ENCODE measurements at places on chromosomes 12 and 14. TPM values are rescaled to one million over a fixed set of nuclear protein-coding genes. Genes with fewer than 3 reads are reported as not detected.
A peak's percentile ranks its signal among the peaks of the same experiment; 100 is the strongest.

DNA sequence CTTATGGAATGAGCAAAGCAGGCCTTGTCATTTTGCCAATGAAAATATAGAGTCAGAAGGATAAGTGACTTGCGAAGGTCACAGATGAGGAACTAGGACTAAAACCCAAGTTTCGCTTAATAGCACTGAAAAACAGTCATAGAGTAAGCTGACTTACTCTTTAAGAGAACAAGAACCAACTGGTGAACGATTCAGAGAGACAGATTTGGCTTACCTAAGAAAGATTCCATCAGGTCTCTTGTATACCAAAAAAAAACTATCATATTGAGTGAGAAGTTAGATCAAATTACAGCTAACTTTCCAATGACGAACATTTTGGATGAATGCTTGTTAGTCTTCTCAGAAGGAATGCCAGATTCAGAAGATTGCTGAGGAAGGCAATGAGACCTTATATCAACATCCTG is 74.2 kb downstream of the ZFC3H1 start:
- no peak overlapping the region for H3K27ac ChIP-seq
- H3K4me3 ChIP-seq: no peak overlapping the region
- no peaks in the 10 kb centered on the region for H3K36me3 ChIP-seq
- no peak for DNase-seq
- H3K27me3 ChIP-seq: no peaks in the 10 kb centered on the region

GRCh38 chr12:76255692-76256091 is 92.5 kb downstream of the BBS10 start:
- H3K27ac ChIP-seq: no peak overlapping the region
- no peaks in the 10 kb centered on the region for H3K36me3 ChIP-seq
- DNase-seq: no peak
- H3K27me3 ChIP-seq: no peaks in the 10 kb centered on the region
- no peak overlapping the region for H3K4me3 ChIP-seq

Gene NFE2
- 23.3 TPM for total RNA-seq

DNA sequence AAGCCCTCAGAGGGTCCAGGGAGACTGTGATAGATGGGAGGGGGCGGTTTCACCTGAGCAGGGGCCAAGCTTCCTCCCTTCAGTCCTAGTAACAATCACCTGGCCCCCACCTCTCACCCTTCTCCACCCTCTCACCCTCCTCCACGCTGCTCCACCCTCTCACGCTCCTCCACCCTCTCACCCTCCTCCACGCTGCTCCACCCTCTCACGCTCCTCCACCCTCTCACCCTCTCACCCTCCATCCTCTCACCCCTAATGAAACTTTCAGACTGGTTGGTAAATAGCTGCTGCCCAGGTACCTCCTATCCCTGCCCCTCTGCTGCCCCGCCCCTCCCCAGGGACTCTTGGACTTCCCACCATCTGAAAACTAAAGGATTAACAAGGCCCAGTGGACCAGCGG is 34.2 kb downstream of the NGB start:
- H3K27me3 ChIP-seq: no peaks in the 10 kb centered on the region
- DNase-seq: no peak
- no peaks in the 10 kb centered on the region for H3K36me3 ChIP-seq
- H3K27ac ChIP-seq: no peak overlapping the region

GRCh38 chr12:65327207-65328076 is 49.0 kb downstream of the MSRB3 start:
- DNase-seq: no peak
- H3K27ac ChIP-seq: no peak overlapping the region
- H3K27me3 ChIP-seq: no peaks in the 10 kb centered on the region
- H3K36me3 ChIP-seq: no peaks in the 10 kb centered on the region
- H3K4me3 ChIP-seq: no peak overlapping the region
- no peaks in the 10 kb centered on the region for H3K4me1 ChIP-seq

GRCh38 chr12:132527883-132528264 is 37.9 kb downstream of the FBRSL1 start:
- peaks cover 3% of the 10 kb centered on the region for H3K4me1 ChIP-seq
- no peaks in the 10 kb centered on the region for H3K27me3 ChIP-seq
- H3K4me3 ChIP-seq: no peak overlapping the region
- DNase-seq: no peak

Gene SOAT2
- 0.35 TPM for total RNA-seq

Gene PIP4P1
- total RNA-seq: 72.5 TPM

DNA sequence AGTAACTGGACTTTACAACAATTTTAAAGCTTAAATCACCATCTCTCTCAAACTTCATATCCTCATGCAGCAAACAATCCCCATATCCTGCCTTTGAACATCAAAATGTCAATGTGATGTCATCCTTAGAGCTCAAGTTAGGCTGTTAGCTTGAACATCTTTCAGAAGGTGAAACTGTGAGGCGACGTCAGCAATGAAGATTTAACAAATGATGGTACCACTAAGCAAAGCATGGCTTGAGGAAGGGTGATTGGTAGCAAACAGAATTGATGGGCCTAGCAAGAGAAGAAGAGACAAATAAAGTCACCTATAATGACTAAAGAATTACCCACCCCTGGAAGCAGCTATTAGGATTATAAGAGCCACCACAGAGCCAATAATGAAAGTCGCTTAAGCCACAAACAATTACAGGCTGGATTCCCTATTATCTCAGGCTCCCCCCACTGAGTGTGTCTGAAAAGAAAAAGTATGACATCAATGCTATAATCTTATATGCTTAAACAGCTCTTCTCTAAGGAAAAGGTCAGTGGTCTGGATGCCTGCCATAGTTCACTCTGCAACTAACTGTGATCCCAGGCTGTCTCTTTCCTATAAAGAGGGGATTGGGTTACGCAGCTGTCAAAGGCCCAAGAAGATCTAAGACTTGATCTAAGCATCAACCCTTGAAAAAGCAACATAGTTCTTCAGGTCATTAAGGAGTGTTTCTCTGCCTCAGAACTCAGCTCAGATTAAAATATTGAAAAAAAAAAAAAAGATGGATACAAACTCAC is 18.1 kb downstream of the EGLN3 start:
- no peaks in the 10 kb centered on the region for H3K4me1 ChIP-seq
- no peaks in the 10 kb centered on the region for H3K36me3 ChIP-seq
- H3K27ac ChIP-seq: no peak overlapping the region

Gene SLC6A13
- not detected for total RNA-seq

GRCh38 chr12:8698879-8699278 is 1.1 kb downstream of the RIMKLB start:
- DNase-seq: no peak
- no peaks in the 10 kb centered on the region for H3K4me1 ChIP-seq
- peak overlapping the region; percentile 79 for H3K27ac ChIP-seq
- peaks cover 4% of the 10 kb centered on the region for H3K36me3 ChIP-seq

DNA sequence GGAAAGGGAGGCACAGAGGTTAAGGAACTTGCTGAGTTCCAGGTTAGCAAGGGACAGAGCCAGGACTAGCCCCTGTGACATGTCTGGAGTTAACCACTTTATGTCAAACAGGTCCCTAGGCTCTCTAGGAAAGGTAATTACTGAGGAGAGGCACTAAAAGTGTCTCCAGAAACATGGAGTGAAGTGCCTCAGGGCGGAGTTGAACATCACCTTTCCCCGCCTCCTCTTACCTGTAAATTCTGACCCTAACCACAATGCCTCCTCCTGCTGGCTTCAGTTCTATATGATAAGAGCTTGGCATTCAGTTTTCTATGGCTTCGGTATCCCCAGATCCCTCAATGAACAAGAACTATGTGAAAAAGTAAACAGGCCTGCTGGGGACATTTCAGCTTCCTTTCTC is 18.1 kb downstream of the RPH3A start:
- H3K27ac ChIP-seq: no peak overlapping the region
- H3K4me1 ChIP-seq: no peaks in the 10 kb centered on the region
- H3K36me3 ChIP-seq: no peaks in the 10 kb centered on the region
- H3K4me3 ChIP-seq: no peak overlapping the region

GRCh38 chr14:86333493-86333892 is 803.5 kb downstream of the FLRT2 start:
- no peaks in the 10 kb centered on the region for H3K36me3 ChIP-seq
- no peak overlapping the region for H3K27ac ChIP-seq
- no peak overlapping the region for H3K4me3 ChIP-seq

Gene PSMC6
- total RNA-seq: 98.6 TPM

DNA sequence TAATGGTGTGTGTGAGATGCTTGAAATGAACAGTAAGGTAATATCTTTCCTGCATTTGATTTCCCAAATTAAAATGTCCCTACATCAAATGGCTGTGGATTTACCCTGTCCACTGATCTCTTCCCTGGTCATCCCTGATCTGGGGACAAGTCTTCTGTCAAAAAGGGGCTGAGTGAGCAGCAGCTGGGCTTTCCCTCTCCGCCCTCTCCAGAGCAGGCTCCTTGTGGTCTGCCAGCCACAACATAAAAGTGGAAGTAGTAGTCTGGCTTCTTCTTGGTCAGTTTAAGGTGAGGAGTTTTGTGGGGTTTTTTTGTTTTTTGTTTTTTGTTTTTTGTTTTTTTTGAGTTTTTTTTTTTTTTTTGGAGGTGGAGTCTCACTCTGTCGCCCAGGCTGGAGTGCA is 25.2 kb upstream of the PLXNC1 start:
- H3K36me3 ChIP-seq: no peaks in the 10 kb centered on the region
- no peak overlapping the region for H3K27ac ChIP-seq

GRCh38 chr14:102951799-102952198 is 29.3 kb downstream of the AMN start:
- no peak overlapping the region for H3K4me3 ChIP-seq
- no peaks in the 10 kb centered on the region for H3K27me3 ChIP-seq
- no peak for DNase-seq
- H3K4me1 ChIP-seq: peaks cover 17% of the 10 kb centered on the region

Gene SLC38A6
- 6.6 TPM for total RNA-seq

DNA sequence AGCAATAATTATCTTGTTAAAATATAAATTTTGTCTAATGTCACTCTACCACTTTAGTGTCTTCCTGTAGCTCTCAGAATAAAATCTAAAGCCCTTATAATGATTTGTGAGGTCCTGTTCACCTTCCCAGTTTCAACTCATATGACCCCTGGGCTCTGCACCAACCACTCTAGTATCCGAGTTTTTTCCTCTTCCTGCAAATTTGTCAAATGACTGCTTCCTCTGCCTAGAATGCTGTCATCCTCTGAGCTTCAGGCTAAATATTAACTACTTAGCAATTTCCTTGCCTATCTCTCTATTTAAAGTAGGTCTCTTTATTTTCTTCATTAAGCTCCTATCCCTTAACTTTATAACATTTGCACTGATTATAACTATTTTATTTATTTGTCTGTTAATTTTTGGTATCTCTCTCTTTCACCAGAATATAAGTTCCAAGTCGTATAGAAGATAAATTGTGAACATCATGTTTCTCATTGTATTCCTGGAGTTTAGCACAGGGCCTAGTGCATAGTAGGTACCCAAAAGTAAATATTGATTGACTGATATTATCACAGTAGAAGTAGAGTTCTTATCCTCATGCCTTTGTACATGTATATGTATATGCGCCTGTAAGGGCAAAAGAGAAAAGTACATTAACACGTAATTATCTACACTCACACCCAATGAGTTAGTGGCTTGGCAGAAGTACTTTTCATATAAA is 196.0 kb downstream of the BCAT1 start:
- H3K27ac ChIP-seq: no peak overlapping the region
- H3K4me3 ChIP-seq: no peak overlapping the region
- no peaks in the 10 kb centered on the region for H3K4me1 ChIP-seq

Gene PRR4
- total RNA-seq: 2.2 TPM

Gene CLEC4A
- total RNA-seq: 0.30 TPM

DNA sequence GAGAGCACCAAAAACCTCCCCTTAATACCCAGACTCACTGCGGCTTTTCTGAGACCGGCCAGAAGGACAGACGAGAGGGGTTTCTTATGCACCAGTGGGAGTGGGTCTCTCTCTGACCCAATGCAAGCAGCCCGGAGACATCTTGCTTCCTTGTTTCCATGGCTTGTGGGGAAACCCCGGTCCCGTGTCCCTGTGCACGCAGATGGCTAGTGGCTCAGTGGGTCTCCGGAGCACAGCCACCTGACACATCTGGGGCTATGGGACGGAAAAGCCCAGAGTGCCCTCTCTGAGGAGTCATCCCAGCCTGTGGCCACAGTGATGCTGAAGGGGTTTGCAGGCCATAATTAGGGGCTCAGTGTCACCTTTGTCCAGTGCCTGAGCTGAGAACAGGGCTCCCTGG is 197.6 kb downstream of the PHETA1 start:
- no peaks in the 10 kb centered on the region for H3K4me1 ChIP-seq
- no peak overlapping the region for H3K27ac ChIP-seq
- H3K36me3 ChIP-seq: no peaks in the 10 kb centered on the region
- no peaks in the 10 kb centered on the region for H3K27me3 ChIP-seq
- H3K4me3 ChIP-seq: no peak overlapping the region
- DNase-seq: no peak

- H3K4me1 ChIP-seq: peaks cover 51% of the 10 kb centered on the region
- H3K27me3 ChIP-seq: no peaks in the 10 kb centered on the region
Measured at GRCh38 chr12:47828008-47828975, 8.6 kb upstream of the HDAC7 start.

DNA sequence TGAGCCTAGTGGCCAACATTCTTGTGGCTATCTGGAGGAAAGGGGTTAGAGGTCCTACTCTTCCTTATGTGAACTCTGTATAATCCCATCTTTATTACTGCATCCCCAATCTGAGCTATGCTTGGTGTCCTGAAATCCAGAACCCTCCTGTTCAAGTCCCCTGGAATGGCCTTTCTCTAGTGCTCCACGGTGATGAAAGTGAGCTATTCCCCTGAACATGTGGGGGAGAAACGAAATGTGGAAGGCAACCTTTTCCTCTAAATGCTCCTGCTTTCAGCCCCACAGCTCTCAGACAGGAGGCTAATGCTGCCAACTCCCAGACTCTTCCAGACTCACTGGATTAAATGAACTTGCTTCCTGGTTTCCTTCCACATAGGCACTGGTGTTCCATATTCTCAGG is 2.5 kb upstream of the PGAM5 start:
- no peak overlapping the region for H3K4me3 ChIP-seq
- no peaks in the 10 kb centered on the region for H3K36me3 ChIP-seq
- no peak overlapping the region for H3K27ac ChIP-seq
- H3K4me1 ChIP-seq: peaks cover 11% of the 10 kb centered on the region
- H3K27me3 ChIP-seq: no peaks in the 10 kb centered on the region

DNA sequence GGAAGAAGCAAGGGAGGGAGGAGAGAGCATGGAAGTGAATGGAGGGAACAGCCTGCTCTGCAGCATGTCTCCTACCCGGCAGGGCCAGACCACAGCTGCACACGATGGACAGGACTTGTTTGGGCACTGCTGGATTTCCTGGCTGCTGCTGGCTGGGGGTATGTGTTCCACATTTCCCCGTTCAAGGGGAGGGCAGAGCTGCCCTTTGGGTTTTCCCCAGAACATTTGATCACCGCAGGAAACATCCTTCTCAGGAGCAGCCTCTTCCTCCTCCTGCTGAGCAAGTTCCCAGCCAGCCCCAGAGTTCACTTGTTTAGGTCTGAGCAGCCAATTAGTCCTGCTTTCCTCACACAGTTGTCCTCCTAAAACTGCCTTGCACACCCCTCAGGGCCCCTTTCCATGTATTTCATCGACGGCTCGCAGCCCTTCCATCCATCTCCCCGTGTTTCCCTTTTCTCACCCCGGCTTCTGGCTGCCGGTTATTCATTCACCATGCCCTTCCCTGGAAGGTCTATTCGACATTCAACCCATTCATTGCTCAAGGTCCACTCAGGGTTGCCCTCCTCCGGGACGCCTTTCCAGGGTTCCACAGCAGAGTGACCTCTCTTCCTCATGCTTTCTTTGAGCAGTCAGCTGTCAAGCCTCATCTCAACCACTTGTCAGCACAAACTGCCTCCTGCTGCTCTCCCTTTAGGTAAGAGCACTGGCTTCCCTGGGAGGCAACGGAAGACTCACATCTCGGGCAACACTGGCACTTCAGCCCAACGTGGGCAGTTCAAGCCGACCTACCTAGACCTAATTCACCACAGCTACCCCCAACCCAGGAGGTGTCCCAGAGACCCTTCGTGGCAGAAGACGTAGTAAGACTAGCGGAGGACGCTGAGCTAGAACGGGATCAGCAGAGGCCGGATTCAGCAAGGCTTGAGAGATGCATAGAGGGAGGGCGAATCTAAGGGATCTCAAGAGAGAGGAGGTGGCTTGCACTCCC is 20.1 kb upstream of the ANO2 start:
- DNase-seq: no peak
- no peak overlapping the region for H3K27ac ChIP-seq
- H3K27me3 ChIP-seq: no peaks in the 10 kb centered on the region
- H3K4me1 ChIP-seq: no peaks in the 10 kb centered on the region

Gene ACSM4
- not detected for total RNA-seq
